DMS 273 treated with DMSO at 0.1 percent for 48 hours (cell line): ENCODE measurements at places on chromosomes 4 and X.

DNA sequence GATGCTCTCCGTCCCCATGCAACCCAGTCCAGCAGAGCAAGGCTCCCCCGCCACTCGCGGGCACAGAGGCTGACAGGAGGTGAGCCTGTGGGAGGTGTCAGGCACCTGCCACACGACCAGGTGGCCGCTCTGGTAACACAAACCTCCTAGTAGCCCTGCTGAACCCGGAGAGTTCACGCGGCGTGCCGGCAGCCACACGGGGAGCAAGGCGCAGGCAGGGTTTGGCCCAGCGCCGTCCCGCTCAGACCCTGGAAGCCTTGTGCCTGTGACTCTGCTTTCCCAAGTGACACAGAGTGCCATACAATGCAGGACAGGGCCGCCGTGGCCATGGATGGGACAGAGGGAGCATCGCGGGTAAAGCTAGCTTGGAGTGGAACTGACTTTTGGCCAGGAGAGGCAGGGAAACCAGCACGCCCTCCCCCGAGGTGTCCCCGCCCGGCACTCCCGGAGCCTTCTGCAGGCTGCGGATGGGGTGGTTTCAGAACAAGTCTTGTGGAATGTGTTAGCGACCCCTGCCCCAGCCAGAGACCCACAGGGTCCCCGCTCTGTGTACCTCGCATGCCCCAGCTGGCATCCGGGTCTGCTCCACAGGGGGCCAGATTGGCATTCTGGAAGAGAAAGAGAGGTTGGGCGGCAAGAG lies 44.7 kb upstream of the AFAP1 start:
- DNase-seq = no peak

DNA sequence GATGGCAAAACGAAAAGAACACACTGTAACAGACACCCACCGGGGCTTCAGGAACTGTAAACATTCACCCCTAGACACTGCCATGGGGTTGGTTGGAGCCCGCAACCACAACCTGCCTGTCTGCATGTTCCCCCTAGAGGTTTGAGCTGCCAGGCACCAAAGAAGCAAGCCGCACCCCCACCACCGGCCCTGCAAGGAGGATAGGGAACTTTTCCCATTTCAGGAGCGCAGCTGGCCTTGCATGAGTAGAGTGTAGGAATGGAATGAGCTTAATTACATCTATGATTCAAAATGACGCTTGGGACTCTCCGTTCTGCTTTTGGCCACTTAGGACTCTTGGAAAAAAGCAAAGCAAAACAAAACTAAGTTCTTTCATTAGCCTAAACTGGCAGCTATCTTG lies 243.6 kb upstream of the CTSO start:
- peak; percentile 14 for DNase-seq

GRCh38 chrX:138031715-138032114 lies 465.8 kb downstream of the ZIC3 start:
- no peak for DNase-seq

- DNase-seq = peak; percentile 16
Measured at GRCh38 chr4:8917868-8918783, 46.5 kb upstream of the HMX1 start.

DNA sequence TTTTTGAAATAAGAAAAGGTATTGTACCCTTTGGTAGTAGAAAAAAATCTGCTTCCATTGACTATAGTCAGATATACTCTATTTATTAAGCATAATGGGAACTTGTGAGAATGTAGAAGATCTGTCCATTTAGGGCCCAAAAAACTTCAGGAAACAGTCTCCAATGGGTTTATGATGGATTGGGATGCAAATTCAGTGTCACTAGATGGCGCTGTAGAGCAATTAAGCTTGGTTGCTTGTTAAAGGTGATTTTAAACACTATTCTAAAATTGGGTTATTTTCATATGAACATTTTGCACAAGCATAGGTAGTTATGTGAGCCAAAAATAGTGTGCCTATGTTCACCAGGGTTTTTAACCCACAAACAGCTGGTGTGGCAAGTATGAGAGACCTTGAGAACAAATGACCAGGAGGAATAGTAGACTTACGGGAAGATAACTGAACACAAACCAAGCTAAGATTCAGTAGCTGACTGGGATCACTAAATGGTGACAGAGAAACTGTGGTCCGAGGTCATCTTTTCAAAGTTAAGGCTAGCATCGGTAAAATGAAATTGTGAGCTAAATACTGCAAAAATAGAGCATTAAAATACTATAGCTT lies 80.3 kb upstream of the LSM6 start:
- DNase-seq = no peak

DNA sequence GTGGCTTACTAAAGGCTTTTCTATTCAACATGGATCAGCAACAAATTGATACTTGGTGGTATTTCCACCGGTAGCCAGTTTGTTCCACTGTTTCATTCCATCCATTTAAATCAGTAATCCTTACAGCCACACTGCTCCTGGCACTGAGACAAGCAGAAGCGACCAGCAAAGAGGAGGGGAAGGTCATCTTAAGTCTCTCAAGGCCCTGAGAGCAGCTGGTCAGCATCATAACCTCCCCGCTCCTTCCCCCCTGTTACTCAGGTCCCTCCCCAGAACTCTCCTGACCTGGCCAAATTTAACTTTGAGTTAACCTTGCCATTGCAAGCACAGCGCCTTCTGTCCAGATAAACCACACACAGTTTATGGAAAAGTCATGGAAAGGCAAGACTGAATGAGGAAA lies 331.3 kb upstream of the KLF3 start:
- DNase-seq = no peak

- DNase-seq = no peak
Measured at GRCh38 chrX:74061879-74062278, 242.1 kb upstream of the ZCCHC13 start.

- peak; percentile 5 for DNase-seq
Measured at GRCh38 chr4:60805500-60806313, 394.4 kb upstream of the ADGRL3 start.

GRCh38 chrX:72203421-72203820 lies 21.9 kb downstream of the PIN4 start:
- no peak for DNase-seq

- DNase-seq = no peak
Measured at GRCh38 chr4:108425988-108426387, 194.4 kb upstream of the RPL34 start.

DNA sequence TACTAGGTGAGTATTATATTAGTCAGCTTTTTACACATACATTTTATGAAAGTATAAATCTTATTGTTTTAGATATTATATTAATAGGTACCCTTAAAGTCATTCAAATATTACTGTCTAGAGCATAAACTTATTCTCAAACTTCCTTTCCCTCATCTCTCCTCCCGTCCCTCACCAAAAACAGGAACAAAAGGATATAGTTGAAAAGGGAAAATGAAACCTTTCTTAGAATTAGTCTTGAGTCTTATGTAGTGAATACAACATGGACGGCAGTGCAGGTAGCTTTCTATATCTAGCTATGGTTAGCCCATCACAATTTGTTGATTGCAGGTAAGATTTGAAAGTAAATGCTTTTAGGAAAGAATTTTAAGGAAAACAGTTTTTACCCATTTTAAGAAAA lies 65.6 kb downstream of the RBPJ start:
- DNase-seq = no peak

GRCh38 chrX:115966920-115967319 lies 203.6 kb upstream of the AGTR2 start:
- no peak for DNase-seq

GRCh38 chr4:15902746-15903145 lies 35.8 kb downstream of the FGFBP1 start:
- no peak for DNase-seq

DNA sequence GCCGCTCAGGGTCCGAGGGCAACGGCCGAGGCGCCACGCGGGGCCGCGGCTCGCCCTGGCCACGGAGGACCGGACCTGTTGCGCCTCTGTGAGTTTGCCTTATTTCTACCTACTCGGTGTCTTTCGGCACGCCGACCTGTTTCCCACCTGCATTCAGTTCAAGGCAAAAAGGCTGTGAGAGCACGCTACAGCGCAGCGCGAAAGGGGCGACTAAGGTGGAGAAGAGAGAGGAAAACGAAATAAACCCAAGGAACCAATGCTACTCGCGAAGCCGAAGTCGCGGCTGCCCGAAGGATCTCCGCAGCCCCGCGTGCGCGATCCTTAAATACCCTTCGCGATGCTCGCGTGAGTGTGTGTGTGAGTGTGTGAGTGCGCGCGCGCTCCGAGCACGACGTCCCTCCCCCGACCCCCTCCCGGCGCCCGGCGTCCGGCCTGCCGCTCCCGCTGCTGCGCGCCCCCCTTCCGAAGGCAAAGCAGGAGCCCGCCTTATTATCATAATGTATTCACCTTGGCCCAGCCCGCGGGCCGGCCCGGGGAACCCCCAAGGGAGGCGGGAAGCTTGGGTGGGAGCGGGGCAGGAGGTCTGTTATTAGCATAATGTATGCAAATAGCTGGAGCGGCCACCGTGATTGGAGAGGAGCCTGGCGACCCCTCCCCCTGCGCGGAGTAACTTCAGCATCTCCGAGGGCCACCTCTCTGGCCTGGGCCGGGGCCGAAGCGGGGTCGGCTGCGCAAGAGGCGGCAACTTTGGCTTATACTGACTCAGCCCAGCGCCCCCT lies at the start of gene COL25A1:
Gene COL25A1, minus strand, starts transcription at position 298 of the 779 bp plus-strand sequence.
- DNase-seq = no peak

- DNase-seq = no peak
Measured at GRCh38 chr4:131638781-131639180, 1510.3 kb upstream of the PCDH10 start.

DNA sequence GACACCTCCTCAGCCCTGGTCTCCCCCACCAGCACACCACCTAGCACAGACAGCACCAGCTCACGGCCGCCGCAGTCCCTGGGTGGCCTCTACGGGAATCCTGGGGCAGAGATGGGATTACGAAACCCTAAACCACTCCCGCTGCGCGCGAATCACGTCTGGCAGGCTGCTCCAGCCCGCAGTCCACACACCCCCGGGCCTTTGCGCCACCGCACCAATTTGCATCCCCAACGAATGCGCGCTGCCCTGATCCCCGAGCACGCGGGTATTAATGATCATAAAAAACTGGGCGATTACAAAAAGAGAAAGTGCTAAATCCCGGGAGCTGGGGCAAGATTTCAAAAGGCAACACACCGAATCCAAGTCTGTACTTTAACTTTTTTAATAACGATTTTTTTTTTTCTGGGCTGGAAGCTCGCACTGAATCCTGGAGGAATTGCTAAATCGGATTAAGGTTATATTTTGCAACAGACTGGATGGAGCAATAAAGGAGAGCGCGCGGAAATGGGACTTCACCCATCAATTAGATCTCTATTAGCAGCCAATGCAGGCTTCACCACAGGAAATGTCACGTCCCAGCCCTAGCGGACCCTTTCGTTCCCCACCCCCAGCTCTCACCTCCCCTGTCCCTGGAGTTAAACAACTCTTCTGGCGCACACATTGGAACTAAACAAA lies 69.8 kb upstream of the TMEM33 start:
- DNase-seq = no peak

DNA sequence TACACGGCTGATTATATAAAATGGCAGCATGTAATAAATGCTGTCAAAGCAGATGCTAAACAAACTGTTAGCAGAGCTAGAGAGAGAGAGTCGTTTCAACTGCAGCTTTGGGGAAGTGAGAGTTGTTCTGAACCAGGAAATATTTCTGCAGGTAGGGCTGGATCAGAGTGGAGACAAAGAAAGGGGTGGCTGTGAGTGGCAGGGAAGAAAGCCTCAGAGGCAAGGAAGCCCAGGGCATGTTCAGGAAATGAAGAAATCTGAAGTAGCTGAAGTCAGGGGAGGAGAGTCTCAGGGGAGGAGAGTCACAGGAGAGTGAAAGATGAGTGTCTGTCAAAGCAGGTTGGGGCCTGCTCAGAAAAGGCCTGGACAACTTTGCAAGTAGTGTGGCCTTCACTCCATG lies 48.4 kb upstream of the RPS6KA3 start:
- DNase-seq = no peak

GRCh38 chr4:126027601-126028000 lies 712.8 kb downstream of the FAT4 start:
- no peak for DNase-seq

- DNase-seq = no peak
Measured at GRCh38 chrX:149497626-149498025, 7.5 kb downstream of the IDS start.

GRCh38 chr4:120801137-120801758 lies 121.3 kb downstream of the PRDM5 start:
- DNase-seq = no peak

DNA sequence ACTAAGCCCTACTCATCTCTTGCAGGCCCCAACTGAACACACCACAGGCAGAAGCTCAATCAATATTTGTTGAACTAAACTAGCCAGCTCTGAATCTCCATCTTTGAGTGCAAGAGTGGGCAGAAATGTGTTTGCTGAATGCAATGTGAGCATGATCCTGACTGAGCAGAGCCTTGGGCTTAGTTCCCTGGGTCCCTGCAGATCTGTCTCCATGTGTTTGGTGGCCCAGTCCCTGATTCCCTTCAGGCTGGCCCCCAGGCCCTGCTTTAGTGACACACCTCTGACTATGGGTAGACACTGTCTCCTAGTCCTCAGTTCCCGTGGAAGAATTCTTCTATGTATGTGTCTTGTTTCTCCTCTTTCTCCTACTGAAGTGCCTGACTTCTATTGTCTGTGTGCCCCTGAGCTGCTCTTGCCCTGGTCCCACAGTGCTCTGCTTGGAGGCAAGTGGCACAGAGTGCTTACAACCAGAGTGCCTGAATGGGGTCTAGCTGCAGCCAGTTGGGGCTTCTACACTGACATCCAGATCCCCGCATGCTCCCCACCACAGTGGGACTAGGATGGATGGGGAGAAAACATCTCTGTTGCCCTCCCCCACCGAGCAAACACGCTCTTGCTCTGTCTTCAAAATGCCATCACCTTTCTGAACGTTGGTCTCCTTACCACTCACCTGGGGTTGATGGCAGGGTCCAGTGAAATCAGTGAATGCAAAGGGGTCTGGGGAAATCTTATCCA lies 9.3 kb downstream of the PJA1 start:
- no peak for DNase-seq

GRCh38 chr4:48804584-48805301 lies 24.7 kb upstream of the FRYL start:
- no peak for DNase-seq

GRCh38 chrX:2767631-2768455 lies 16.0 kb downstream of the XG start:
- no peak for DNase-seq

DNA sequence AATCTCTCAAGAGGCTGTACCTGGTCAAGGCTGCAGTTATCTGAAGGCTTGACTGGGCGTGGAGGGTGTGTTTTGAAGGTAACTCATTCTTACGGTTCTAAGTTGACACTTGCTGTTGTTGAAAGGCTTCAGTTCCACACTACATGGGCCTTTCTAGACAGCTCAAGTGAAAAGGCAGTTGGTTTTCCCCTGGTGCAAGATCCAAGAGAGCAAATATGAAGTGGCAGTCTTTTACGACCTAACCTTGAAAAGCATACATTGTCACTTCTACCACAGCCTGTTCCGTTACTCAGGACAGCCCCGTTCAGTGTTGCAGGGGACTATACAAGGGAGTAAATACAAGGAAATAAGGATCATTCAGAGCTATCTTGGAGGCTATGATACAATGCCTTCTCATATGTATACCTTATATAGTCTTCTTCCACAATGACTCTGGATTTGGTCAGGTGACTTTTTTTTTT lies 46.2 kb downstream of the PDS5A start:
- no peak for DNase-seq

GRCh38 chrX:34559325-34559724 lies 97.8 kb downstream of the TMEM47 start:
- no peak for DNase-seq

- DNase-seq = no peak
Measured at GRCh38 chr4:189500970-189501369, 439.7 kb upstream of the FRG1 start.
